ENCODE measurements at places on chromosomes 12 and 14. TPM values are rescaled to one million over a fixed set of nuclear protein-coding genes. Genes with fewer than 3 reads are reported as not detected.

The NYNRIN gene
- 0.22 TPM for total RNA-seq

DNA sequence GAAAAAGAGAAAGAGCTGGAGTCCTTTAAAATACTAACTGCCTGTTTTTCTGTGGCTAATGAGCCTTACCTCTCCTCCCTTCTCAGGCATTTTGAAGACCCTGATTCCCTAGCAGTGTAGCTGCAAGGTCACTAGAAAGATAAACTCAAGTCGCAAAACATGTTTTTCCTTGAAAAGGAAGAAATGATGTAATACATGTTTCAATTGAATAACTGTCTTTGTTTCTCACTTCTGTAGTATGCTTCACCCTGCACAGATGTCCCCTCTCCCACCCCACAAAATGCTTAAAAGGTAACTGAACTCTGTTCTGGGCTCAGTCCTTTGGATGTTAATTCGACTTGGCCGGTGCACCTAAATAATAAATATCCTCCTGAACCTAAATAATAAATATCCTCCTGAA, 1350.3 kb downstream of the TMEM121 start:
- peaks cover 15% of the 10 kb centered on the region for H3K27me3 ChIP-seq
- H3K36me3 ChIP-seq, result no peaks in the 10 kb centered on the region
- H3K4me1 ChIP-seq, result no peaks in the 10 kb centered on the region

The PZP gene
- total RNA-seq, result not detected

DNA sequence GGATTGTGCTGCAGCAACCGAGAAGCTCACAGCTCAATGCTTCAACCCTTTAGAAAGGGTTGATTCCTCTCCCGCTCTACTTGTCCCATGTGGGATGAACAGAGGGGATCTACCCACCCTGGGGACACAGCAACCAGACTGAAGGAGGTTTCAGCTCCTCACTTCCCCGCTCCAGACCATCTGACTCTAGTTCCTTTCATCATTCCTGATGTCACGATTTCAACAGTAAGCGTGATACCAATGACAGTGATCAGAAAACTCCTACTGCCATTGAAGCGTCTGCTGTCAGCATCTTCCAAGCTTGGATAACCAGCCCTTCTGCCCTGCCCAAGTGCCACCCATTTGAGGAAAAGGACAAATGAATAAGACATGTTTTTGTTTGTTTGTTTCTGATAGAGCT, 14.3 kb downstream of the SERPINA1 start:
- H3K4me1 ChIP-seq, result no peaks in the 10 kb centered on the region
- no peak overlapping the region for H3K4me3 ChIP-seq
- H3K36me3 ChIP-seq, result no peaks in the 10 kb centered on the region
- H3K27me3 ChIP-seq, result no peaks in the 10 kb centered on the region
- no peak for DNase-seq
- no peak overlapping the region for H3K27ac ChIP-seq

- H3K36me3 ChIP-seq, result no peaks in the 10 kb centered on the region
- no peak overlapping the region for H3K27ac ChIP-seq
- no peaks in the 10 kb centered on the region for H3K27me3 ChIP-seq
- no peak for DNase-seq
- H3K4me1 ChIP-seq, result no peaks in the 10 kb centered on the region
Measured at GRCh38 chr12:44223736-44224135, 387.9 kb downstream of the TMEM117 start.

- H3K4me1 ChIP-seq, result no peaks in the 10 kb centered on the region
- H3K4me3 ChIP-seq, result no peak overlapping the region
- peaks cover 6% of the 10 kb centered on the region for H3K36me3 ChIP-seq
Measured at GRCh38 chr14:103445806-103446205, 60.6 kb downstream of the MARK3 start.

The RDH5 gene
- total RNA-seq, result 10.1 TPM

DNA sequence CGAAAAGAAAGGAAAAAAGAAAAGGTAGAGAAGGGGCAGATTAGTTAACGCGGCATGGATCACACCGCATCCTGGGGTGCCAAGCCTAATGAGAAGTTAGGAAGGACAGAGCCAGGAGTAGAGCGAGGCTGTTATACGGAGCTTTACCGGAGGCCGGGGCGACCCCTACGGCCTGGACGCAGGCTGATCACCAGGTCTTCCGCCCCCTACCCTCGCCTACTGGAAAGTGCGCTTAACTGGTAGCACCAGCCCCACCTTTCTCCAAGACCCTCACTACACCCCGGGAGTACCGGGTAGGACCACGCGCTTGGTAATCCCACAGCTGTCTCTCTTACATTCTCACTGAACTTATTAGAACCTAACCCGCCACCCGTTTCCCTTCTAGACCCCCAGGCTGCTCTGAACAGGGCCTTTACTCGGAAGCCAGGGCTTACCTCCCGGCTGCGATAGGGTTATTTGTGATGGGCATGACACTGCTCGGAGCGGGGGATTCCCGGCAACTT, 33.8 kb downstream of the WBP11 start:
- peak overlapping the region; percentile 97 for H3K4me3 ChIP-seq
- DNase-seq, result no peak

- H3K27me3 ChIP-seq, result no peaks in the 10 kb centered on the region
- peak overlapping the region; percentile 83 for H3K27ac ChIP-seq
- no peaks in the 10 kb centered on the region for H3K36me3 ChIP-seq
- no peak for DNase-seq
- H3K4me3 ChIP-seq, result peak overlapping the region; percentile 97
Measured at GRCh38 chr12:14774906-14775635, 28.2 kb downstream of the WBP11 start.

DNA sequence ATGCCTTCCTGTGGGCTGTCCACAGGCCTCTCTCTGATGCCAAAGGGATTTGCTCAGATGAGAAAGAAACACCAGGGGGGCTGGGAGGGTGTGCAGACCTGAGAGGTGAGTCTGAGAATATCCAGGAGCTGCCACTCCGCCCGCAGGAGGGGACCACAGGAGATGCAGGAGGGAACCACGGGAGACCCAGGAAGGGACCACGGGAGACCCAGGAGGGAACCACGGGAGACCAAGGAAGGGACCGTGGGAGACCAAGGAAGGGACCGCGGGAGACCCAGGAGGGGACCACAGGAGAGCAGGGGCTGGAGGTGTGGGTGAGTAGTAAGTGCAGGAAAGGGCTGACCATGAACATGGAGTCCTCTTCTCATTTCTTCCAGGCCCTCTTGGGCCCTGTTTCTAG, 74.6 kb upstream of the SFSWAP start:
- H3K27me3 ChIP-seq, result no peaks in the 10 kb centered on the region
- H3K4me1 ChIP-seq, result no peaks in the 10 kb centered on the region
- H3K36me3 ChIP-seq, result no peaks in the 10 kb centered on the region
- H3K27ac ChIP-seq, result no peak overlapping the region
- no peak for DNase-seq

GRCh38 chr12:113049976-113050742, 6.4 kb upstream of the DTX1 start:
- H3K4me1 ChIP-seq, result peaks cover 7% of the 10 kb centered on the region
- DNase-seq, result no peak
- H3K36me3 ChIP-seq, result no peaks in the 10 kb centered on the region
- peaks cover 4% of the 10 kb centered on the region for H3K27me3 ChIP-seq
- H3K27ac ChIP-seq, result no peak overlapping the region
- H3K4me3 ChIP-seq, result no peak overlapping the region

- H3K36me3 ChIP-seq, result no peaks in the 10 kb centered on the region
- no peak overlapping the region for H3K4me3 ChIP-seq
- DNase-seq, result no peak
- no peaks in the 10 kb centered on the region for H3K27me3 ChIP-seq
Measured at GRCh38 chr12:89959179-89959578, 250.5 kb upstream of the ATP2B1 start.
